ENCODE measurements at places on chromosomes 13 and 19.

GRCh38 chr13:60757501-60758215 is 360.6 kb downstream of the TDRD3 start:
- DNase-seq = no peak

DNA sequence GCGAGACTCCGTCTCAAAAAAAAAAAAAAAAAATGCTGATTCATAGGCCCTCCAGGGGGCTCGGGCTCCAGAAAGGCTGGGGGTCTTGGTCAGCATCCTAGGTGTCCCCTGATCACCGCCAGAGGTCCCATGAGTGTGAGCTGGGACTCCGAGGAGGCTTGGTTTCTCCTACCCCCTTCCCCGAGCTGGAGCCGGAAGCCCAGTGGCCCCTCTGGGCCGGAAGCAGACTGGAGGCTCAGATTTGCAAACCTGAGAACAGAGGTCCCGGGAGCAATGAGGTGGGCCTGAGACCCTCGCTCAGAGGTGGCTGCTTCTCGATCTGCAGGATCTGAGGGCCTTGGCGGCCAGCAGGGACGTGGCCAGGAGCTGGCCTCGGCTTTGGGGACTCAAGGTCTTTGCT is 41.5 kb downstream of the EFNA2 start:
- DNase-seq = no peak

DNA sequence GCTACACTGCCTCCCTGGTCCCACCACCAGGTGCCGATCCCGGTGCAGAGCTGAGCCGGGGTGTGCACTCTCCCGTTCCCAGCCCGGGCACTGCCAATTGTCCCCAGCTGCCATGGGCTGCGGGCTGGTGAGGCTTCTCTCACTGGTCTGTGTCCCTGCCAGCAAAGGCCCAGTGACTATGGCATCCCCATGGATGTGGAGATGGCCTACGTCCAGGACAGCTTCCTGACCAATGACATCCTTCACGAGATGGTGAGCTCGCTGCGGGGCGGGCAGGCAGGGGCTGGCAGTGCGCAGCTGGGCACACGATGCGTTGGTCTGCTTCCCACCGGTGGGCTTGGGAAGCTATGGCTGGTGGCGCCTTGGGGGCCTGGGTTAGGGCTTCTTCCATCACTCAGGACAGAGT is 14.6 kb downstream of the MPND start:
- DNase-seq = no peak

GRCh38 chr19:10079031-10079453 is 7.1 kb upstream of the SHFL start:
- DNase-seq = no peak

DNA sequence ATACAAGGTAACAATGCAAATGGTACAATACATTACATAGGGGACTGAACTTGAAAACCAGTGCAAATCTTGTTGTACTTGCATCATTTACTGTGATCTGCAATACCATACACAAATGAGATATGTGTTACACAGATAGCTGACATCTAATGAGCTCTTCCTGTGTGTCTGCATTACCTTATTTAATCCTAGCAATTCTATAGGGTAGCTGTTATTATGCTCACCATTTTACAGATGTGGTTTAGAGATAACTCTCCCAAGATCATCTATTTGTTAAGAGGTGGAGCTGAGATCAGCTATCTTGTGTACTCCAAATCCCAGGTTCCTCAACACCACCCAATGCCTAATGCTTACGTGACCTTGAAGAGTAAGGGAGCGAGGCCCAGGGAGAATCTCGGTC is 21.4 kb upstream of the SERP2 start:
- no peak for DNase-seq

GRCh38 chr19:17091758-17092333 is 16.3 kb downstream of the MYO9B start:
- DNase-seq = no peak

GRCh38 chr19:5680437-5681368 is at the start of the genes HSD11B1L and MICOS13:
Gene HSD11B1L (plus strand): TSS chr19:5681027. CDS start chr19:5684833, 3,806 bp downstream.
Gene MICOS13 (minus strand): TSS chr19:5680516. CDS start chr19:5680486, 30 bp downstream.
- peak; percentile 92 for DNase-seq

DNA sequence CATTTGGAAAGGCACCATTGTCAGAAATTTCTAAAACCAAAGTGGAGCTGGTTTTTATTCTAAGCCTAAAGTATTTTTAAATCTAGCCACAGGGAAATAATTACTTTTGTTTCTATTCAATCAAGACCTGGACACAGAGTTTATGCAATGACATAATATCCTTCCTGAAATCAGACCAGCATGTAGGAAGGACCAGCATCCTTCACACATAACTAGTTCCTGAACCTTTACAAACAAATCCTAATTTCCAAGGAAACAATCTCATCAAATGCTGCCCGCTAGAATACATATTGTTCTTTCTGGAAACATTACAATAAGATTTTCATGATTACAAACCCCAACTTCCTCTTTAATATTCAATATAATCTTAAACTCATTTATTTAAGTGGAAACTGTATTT is 1.5 kb downstream of the STARD13 start:
- DNase-seq = no peak

DNA sequence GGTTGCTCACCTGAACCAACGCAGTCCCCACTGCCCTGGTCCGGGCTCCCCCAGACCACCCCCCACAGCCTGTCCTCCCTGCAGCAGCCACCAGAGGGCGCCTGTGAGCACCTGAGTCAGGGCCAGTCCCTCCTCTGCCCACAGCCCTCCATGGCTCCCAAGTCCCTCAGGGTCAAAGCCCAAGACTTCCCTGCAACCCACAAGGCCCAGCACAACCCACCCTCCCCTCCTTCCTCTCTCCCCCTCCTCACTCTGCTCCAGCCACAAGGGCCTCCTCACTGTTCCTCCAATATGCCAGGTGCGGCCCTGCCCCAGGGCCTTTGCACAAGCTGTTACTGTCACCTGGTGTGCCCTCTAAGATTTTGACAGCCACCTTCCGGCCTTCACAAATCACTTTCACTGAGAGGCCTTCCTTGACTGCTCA is 10.9 kb downstream of the GNA15 start:
- no peak for DNase-seq

DNA sequence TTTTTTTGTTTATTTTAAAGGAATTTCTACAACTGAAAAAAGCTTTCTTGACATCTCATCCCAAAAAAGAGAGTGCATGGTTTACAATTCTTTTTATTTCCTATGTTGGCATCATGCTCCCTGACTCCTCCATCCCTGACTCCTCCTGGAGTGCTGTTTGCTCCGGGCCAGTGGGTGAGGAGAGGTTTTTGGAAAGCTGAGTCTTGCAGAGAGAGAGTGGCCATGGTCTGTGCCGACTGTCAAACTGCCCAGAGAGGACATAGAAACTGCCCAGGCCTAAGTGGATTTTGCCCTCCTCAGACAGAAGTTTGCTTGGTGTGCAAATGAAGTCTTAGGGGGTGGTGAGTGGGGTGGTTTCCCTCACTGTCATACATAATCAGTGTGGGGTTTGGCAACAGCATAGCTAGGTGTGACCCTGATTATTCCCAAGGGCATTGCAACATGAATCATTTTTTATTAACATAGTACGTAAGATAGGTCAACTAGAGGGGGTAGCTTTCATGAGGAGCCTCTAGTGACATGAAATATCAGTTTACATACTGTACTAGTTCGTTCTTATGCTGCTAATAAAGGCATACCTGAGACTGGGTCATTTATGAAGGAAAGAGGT is 179.8 kb upstream of the UBL3 start:
- no peak for DNase-seq

DNA sequence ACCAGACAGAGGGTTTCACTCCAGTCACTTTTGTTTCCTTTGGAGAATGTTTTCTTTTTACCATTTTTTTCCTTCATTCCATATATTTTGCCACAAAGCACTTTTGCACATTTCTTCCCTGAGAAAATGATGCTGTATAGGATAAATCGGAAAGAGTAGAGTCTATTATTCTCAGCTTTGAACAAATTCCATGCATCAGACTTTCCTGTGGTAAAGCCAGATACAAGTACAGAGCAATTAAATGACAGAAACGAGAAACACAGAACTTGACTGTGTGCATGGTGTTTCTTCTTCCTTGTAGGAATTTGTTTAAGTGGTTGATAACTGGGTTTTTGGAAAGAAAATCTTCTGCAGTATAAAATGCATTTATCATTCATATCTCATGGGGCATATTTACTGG is 107.4 kb upstream of the CSNK1A1L start:
- DNase-seq = no peak

DNA sequence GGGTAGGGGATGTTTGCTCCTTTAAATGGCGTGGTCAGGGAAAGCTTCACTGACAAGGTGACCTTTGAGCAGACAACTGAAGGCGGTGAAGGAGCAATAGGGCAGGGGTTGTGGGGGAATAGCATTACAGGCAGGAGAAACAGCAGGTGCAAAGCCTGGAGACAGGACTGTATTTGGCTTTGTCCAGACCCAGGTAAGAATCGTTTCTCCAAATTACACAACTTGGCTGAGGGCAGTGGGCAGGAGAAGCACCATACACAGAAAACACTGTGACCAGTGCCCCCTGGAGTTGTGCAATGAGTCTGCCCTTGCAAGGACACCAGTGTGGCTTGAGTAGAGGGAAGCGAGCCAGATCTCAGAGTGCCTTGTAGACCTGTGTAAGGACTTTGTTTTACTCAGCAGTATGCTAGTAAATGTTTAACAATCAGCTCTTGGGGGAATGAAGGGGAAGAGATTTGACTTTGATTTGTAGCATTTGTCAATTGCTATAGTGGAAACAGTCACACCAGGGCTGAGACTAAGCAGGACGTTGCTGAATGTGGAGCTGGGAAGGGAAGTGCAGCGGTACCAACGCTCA is 360.0 kb downstream of the DCT start:
- no peak for DNase-seq

- no peak for DNase-seq
Measured at GRCh38 chr13:67966065-67966464, 735.9 kb upstream of the PCDH9 start.

- no peak for DNase-seq
Measured at GRCh38 chr19:38068826-38069225, 155.2 kb downstream of the DPF1 start.

GRCh38 chr19:57363688-57364181 is 384 bp downstream of the TRAPPC2B start:
- no peak for DNase-seq

DNA sequence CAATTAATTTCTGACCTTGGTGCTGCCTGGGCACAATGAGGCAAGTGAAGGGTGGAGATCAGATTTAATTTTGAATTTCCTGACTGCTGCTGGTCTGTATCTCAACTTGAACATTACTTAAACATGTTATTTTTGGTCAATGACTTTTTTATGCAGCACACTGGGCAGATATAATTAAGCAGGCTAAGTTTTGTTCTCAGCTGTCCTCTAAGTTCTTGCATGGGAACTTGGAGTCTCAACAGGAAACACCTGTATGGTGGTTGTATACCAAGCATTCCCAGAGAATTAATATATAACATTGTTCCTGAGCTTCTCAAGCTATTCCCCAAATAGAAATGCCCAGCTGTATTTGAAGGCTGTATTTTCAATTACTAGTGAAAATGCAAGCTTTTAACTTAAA is 113.5 kb upstream of the EDNRB start:
- DNase-seq = no peak

DNA sequence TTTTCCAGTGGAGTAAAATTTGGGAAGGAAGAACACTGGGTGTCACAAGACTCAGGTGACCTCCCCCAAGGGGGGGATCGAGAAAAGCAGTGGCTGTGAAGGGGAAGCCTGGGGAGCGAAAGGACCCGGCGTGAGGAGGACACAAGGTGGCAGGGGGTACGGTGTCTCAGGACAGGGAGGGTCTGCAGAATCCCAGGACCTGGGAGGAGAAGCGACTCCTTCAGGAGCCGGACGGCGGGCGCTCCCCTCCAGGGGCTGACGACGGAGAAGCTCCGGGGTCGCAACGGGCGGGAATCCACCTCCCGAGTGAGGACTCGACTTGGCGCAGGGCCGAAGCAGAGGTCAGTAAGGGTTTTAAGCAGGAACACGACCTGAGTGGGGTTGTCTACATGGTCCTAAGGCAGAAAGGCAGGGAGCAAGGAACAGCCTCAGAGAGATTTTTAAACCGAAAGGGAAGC is 529 bp downstream of the ZNF836 start:
- DNase-seq = no peak

GRCh38 chr13:99320693-99321481 is 13.7 kb upstream of the GPR183 start:
- DNase-seq = no peak

GRCh38 chr13:25046274-25046984 is 49.5 kb upstream of the PABPC3 start:
- no peak for DNase-seq

DNA sequence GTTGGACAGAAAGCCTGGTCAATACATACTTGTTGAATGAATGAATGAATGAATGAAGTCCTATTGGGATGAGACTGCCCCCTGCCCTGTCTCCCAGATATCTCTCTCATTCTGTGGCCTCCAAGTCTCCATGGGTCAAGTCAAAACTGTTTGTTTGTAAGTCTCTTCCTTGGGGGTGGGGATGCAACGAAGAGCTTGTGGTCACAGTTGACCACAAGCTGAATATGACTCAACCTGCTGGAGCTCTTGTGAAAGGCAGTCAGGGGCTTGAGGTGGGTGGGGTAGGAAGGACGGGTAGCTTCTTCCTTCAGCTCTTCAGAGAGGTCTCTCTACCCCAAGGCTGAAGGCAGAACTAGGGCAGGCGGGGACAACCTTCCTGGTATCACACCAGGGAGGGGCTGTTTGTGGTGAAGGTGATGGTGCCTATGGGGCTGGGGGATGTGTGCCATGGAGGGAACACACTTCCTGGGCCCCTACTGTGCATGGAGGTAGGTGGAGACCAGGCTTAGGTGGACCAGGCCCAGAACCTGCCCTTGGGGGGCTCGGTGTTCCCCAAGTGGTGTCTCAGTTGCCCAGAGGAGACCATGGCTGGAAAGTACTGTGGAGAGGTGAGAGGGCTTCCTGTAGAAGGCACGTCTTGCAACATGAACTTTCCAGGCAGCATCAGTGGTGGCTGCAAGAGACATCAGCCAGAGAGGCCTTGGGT is 8.0 kb downstream of the MYO1F start:
- peak; percentile 79 for DNase-seq

DNA sequence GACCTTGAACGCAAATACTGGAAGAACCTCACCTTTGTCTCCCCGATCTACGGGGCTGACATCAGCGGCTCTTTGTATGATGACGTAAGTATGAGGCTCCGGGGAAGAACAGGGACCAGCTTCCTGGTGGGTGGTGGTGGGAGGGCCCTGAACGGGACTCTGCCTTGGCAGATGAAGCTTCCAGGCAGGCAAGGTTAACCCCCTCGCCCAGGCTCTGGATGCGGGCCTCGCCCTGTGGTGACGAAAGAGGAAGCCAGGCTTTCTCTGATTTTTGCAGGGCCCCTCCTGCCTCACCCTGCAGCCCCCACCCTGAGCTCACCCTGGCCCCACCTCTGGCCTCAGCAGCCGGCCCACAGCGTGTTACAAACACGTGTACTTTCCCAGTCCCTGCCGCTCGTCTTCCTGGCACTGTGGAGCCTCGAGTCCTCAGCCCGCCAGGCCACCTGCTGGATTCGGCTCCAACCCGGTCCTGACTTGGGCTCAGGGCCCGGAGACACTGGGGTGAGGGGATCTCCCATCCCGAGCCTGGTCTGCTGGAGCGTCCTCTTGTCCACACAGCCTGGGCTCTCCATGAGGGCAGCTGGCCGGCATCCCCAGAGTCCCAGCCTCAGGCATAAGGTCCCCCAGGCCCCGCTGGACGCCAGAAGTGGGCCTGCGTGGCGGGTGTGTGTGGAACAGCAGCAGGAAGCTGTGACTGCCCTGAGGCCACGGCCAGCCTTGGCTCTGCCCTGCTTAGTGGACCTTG is 72.4 kb downstream of the KDM4B start:
- no peak for DNase-seq
